ENCODE measurements at places on chromosomes 11 and 22. TPM values are rescaled to one million over a fixed set of nuclear protein-coding genes. Genes with fewer than 3 reads are reported as not detected.
A peak's percentile ranks its signal among the peaks of the same experiment; 100 is the strongest.

DDTL gene
- polyA plus RNA-seq, result 2.9 TPM

GRCh38 chr11:64637334-64638017, 46.5 kb downstream of the SLC22A12 start:
- DNase-seq, result no peak
- H3K4me3 ChIP-seq, result no peak overlapping the region
- no peak overlapping the region for H3K27ac ChIP-seq
- H3K36me3 ChIP-seq, result no peaks in the 10 kb centered on the region
- peaks cover 4% of the 10 kb centered on the region for H3K27me3 ChIP-seq

MPZL3 gene
- polyA plus RNA-seq, result 4.6 TPM

UPK3A gene
- polyA plus RNA-seq, result 0.25 TPM

SMTNL1 gene
- 0.44 TPM for polyA plus RNA-seq

DNA sequence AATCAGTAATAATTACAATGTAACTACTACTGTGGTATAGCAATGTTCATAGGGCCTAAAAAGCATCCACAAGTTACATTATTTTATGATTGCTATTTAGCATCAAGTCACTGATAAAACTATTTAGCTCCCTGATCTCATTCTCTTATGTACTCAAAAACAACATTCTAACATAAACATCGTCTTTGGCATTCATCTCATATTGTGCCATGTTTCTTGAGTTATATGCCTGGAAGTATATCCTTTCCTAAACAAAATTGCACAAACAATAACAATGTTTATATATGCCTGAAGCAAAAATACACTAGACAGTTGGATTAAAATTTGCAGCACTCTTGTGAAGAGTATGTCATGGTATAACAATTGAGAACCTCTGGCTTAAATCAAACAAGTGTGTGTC, 34.1 kb downstream of the HORMAD2 start:
- no peaks in the 10 kb centered on the region for H3K4me1 ChIP-seq
- H3K4me3 ChIP-seq, result no peak overlapping the region
- no peak overlapping the region for H3K27ac ChIP-seq
- no peaks in the 10 kb centered on the region for H3K27me3 ChIP-seq
- no peak for DNase-seq

DNA sequence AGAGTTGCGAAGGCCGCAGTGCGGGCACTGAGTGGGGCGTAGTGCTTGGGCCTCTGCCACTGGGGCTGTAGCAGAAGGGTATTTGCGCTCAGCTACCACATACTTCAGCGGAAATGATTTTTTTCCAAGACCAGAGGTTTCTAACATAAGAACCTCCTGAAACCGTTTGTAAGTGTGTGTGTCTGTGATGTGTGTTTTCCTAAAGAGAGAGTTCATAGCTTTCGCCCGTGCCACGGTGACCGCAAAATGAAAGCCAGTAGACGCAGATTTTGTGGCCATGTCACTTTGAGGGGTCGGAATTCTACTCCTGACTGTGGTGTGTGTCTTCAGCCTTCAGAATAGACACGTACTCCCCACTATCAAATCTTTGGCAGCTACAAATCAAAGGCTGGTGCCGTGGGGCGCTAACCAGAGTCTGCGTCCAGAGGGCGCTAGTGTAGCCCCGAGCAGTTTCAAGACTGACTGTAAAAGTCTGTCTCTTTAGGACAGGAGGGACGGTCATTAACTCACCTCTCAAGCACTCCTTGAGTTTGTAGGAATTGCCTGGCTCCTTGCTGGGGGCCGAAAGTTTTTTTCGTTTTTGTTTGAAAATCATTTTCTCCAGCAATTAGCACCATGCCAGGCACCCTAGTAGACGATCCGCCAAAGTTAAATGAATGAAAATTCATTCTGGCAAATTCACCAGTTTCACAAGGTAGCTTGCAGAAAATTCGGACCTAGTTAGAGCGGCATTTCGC, 2.5 kb upstream of the CALCA start:
- peaks cover 10% of the 10 kb centered on the region for H3K27me3 ChIP-seq
- no peak overlapping the region for H3K27ac ChIP-seq
- DNase-seq, result peak; percentile 51

SLC22A8 gene
- polyA plus RNA-seq, result not detected

GRCh38 chr11:61004761-61005181, 33.3 kb downstream of the CD6 start:
- peak overlapping the region; percentile 65 for H3K27ac ChIP-seq
- no peaks in the 10 kb centered on the region for H3K27me3 ChIP-seq
- H3K4me3 ChIP-seq, result peak overlapping the region; percentile 14
- H3K36me3 ChIP-seq, result peaks cover 26% of the 10 kb centered on the region

- H3K4me1 ChIP-seq, result peaks cover 18% of the 10 kb centered on the region
- H3K27me3 ChIP-seq, result no peaks in the 10 kb centered on the region
- no peaks in the 10 kb centered on the region for H3K36me3 ChIP-seq
- DNase-seq, result no peak
Observed at GRCh38 chr11:12243911-12244550, 133.3 kb upstream of the PARVA start.

DNA sequence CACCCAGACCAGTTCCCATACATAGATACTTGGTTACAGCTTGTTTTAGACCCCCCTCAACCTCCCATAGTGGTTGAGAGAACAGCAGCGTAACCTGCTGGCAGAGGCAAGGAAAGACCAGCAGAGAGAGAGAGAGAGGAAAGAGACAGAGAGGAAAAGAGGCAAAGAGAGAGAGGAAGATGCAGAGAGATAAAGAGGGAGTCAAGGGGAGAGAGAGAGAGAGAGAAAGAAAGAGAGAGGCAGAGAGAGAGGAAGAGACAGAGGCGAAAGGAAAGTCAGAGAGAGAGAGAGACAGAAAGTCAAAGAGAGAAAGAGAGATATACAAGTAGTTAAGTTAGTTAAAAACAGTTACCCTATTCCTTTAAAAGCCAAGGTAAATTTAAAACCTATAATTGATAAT, 52.5 kb downstream of the NEU3 start:
- no peaks in the 10 kb centered on the region for H3K36me3 ChIP-seq
- no peak for DNase-seq
- no peaks in the 10 kb centered on the region for H3K4me1 ChIP-seq

DNA sequence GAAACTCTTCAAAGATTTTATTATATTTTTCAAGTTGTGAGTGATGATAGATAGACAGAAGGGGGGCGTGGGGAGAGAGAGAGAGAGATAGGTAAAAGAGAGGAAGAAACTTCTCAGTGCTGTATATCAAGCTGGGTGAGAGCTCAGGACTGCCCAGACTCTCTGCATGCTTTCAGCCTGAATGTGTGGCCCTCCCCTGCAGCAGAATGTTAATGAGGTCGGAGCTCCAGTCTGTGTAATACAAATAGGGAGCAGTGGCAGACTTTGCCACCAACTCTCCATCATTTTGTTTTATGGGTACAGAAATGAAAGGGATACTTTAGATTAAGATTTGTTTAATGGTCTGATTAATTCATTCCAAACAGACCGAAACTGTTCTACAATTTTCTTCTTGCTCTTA, 752.8 kb downstream of the OPCML start:
- no peak overlapping the region for H3K4me3 ChIP-seq
- DNase-seq, result no peak
- H3K4me1 ChIP-seq, result no peaks in the 10 kb centered on the region
- H3K27ac ChIP-seq, result no peak overlapping the region
- H3K27me3 ChIP-seq, result no peaks in the 10 kb centered on the region
- no peaks in the 10 kb centered on the region for H3K36me3 ChIP-seq

DNA sequence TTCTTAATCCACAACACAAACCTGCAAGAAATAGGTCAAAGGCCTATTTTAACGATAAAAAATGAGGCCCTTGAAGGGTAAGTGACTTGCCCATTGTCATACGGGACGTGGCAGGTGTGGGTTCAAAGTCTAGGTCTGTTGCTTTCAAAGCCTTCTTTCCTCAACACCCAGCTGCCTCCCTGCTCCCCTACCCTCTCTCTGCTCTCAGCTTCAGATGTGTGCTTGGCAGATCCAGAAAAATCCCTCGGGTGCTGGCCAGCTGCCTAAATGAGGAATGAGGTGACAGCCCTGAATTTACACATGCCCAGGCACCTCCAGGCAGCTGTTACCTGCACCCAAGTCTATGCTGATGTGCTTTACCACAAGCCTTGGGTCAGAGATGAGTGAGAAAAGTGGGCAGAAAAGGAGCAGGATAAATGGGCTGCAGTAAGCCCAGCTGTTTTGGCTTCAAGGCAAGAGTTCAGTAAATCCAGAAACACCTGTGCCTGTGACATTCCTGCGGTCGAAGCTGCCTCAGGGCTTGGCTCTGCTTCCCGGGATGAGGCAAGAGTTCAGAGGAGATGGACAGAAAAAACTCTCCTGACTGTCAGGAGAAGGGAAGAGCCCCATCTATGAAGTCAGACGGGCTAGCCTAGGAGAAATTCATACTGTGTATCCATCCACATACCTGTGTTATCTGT, 49.9 kb upstream of the LDLRAD3 start:
- no peak overlapping the region for H3K4me3 ChIP-seq
- no peaks in the 10 kb centered on the region for H3K27me3 ChIP-seq
- DNase-seq, result no peak
- H3K4me1 ChIP-seq, result no peaks in the 10 kb centered on the region
- H3K27ac ChIP-seq, result no peak overlapping the region
- H3K36me3 ChIP-seq, result no peaks in the 10 kb centered on the region

DNA sequence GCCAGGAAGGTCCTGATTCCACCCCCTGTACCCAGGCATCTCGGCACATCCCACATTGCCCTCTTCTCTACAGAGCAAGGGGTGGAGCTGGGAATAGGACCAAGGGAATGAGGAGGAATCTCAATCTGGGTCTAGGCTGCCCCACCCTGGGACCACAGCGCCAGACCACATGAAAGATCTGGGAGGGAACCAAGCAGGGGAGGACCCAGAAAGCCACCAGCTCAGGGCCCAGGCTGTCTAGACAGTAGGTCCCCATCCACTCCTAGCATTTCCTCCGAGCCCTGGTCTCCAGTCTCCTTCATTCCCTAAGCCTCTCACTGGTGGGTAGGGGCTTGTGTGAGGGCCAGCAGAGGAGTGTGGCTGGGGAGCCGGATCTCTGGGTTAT, 11.6 kb downstream of the PHLDB1 start:
- H3K4me1 ChIP-seq, result peaks cover 4% of the 10 kb centered on the region
- H3K4me3 ChIP-seq, result no peak overlapping the region
- no peaks in the 10 kb centered on the region for H3K36me3 ChIP-seq
- H3K27ac ChIP-seq, result no peak overlapping the region

DNA sequence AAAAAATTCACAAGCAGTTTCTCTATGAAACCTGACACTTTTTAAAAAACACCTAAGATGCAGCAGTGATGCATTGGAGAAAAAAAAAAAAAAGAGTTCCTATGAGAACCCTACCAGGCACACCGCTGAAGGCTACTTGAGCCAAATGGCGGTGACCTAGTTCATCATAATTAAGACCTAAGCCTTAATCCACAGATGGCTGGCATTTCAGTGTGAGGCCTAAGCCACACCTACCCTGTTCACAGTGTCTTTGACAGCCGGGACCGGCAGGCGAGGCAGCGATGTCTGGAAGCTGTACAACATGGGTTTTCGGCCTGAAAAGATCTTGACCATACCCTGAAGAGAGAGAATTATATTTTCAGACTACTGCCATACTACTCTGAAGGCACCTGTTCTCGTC, 38.0 kb downstream of the CPT1A start:
- no peak for DNase-seq
- no peaks in the 10 kb centered on the region for H3K4me1 ChIP-seq
- no peaks in the 10 kb centered on the region for H3K27me3 ChIP-seq
- H3K36me3 ChIP-seq, result no peaks in the 10 kb centered on the region
- H3K4me3 ChIP-seq, result no peak overlapping the region
- H3K27ac ChIP-seq, result no peak overlapping the region

GRCh38 chr22:39820256-39820655, 73.3 kb downstream of the ENTHD1 start:
- no peaks in the 10 kb centered on the region for H3K36me3 ChIP-seq
- DNase-seq, result no peak
- no peak overlapping the region for H3K27ac ChIP-seq
- no peaks in the 10 kb centered on the region for H3K4me1 ChIP-seq
- peaks cover 4% of the 10 kb centered on the region for H3K27me3 ChIP-seq
- no peak overlapping the region for H3K4me3 ChIP-seq

DNA sequence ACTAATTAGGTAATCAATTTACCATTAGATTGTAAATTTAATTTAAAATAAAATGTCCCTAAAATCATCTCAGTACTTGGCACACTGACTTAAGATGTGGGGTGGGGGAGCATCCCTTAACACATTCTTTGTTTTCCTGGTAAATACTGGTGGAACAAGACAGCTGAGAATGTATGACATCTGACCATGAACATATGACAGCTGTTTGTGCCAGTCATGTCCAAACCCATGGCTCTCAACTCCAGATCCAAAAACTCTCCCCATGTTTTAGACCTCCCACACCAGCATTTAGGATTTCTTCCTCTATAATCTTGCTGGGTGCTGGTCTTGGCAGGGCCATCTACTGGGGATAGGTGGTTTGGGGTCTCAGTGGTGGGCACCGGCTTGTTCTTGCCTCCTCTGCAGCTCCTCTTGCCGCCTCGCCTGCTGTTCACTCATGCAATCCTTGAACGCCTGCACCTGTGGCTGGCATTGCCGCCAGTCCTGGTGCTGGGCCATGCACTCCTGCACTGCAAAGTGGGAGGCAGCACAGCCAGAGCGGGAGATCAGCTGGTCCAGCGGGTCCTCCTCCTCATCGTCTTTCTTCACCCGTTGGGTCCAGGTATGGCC, 3.8 kb downstream of the COA4 start:
- H3K4me3 ChIP-seq, result no peak overlapping the region
- no peak for DNase-seq
- no peaks in the 10 kb centered on the region for H3K36me3 ChIP-seq
- H3K4me1 ChIP-seq, result peaks cover 17% of the 10 kb centered on the region
- H3K27me3 ChIP-seq, result no peaks in the 10 kb centered on the region
- no peak overlapping the region for H3K27ac ChIP-seq

NARS2 gene
- polyA plus RNA-seq, result 19.0 TPM

DNA sequence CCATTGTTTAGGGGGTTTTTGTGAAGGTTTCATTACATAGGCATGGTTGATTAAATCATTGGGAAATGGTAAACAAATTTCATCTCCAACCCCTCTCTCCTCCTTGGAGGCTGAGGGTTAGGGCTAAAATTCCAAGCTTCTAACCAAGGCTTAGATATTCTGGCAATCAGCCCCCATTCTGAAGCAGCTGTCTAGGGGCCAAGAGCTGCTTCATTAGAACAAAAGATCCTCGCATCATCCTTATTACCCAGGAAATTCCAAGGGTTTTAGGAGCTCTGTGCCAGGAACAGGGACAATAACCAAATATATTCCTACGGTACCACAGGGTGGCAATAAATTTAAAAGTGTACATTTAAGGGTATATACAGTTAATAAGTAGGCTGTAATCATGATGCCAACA, 22.5 kb upstream of the EED start:
- H3K36me3 ChIP-seq, result no peaks in the 10 kb centered on the region
- no peaks in the 10 kb centered on the region for H3K4me1 ChIP-seq
- DNase-seq, result no peak
- no peak overlapping the region for H3K27ac ChIP-seq
- H3K27me3 ChIP-seq, result no peaks in the 10 kb centered on the region

Measured in naive thymus-derived CD4-positive, alpha-beta T cell (primary cell).